Skeletal muscle cell (primary cell): ENCODE measurements at places on chromosomes 3 and 15.

DNA sequence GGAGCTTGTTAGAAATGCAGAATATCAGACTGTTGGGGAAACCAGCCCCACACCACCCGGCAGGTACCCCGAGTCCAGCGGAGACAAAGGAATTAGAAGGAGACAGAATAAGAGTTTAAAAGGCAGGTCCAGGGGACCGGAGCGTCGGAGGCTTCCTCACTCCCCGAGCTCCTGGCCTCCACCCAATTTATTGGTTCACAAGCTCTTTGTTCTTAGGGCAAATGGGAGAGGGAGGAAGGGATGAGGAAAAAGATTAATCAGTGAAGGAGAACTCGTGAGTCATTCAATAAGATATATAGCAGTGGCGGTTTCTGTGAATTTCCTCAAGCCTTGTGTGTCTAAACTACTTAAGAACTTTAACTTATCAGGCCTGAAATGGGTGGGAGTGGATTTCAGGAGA is 32.1 kb upstream of the WDR72 start:
- no peak for DNase-seq

DNA sequence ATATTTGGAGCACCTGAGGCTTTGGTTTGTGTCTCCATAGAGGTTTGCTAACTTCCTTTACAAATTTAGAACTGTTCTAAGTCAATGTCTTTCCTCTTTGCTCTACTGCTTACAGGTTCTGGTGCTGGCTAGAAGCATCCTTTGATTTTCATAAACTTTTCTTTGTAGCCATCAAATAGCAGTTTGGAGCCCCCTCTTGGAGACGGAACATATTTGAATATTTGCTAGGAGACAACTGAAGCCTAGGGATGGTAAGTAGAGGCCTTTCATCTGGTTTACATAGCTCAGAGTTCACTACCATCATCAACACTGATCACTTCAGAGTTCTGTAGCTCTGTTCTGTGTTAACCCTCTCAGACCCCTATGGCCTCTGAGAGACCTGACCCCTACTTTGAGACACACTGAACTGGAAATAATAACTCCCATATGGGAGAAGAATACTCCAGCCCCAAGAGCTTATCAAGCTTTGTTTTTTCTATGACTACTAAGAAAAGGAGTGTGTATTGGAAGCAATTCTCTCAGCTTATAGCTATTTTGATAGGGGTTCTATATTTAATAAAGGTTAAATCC is 420.4 kb downstream of the EPHA3 start:
- no peak for DNase-seq

DNA sequence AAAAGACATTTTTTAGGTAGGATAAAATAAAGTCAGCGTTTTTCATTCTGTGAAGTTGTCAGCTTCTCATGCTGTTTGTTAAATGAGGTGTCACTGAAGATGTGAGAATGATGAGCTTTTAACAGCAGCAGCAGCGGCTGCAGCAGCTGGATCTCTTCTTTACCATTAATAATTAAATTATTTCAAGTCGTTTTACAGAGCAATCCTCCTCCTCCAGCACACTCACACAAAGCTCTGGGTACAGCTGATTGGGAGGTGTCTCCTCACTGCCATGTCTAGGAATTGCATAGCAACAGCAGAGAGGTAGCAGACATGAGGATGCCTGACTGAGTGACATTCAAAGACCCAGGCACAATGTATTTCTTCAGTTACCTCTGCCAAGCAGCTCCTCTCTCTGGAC is 46.7 kb upstream of the PLAAT1 start:
- DNase-seq, result no peak

DNA sequence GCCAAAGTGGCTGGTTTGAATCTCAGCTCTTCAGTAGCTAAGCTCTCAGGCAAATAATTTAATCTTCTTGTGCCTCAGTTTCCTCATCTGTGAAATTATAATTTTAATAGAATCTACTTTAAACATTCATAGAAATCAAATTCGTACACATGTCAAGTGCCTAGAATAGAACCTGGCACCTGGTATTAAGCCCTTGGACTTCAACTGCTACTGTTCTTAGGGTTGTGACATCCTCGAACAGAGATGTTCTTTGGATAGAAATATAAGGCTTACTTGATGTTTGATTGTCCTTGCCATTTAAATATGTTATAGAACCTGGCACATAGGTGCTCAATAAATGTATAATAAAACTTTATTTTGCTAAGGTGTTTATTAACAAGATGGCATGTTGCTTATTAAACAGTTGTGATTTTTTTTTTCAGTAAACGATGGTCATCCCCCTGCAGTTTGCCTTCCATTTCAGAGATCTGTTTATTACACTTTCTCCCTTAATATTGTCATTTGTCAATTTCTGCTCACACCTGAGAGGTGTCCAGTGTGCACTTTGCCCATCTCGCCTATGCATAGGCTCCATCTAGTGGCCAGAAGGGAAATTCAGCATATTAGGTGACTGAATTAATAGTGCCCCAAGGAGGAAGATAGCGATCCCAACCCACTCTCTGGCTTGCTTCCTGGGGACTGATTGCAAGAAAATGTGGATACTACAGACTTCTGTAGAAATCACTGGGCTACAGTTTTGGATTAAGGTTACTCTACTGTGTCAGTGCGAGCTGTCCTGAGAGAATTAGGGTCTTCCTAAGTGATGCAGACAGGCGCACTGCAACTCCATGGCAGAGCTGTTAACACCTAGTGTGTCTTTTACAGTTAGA is 10.7 kb downstream of the IGF1R start:
- DNase-seq, result no peak

GRCh38 chr15:57503051-57503702 is 88.5 kb upstream of the MYZAP start:
- no peak for DNase-seq

GRCh38 chr3:172263781-172264486 is 184.3 kb downstream of the GHSR start:
- DNase-seq, result no peak

- no peak for DNase-seq
Measured at GRCh38 chr3:50392101-50392715, 32.9 kb upstream of the TMEM115 start.

DNA sequence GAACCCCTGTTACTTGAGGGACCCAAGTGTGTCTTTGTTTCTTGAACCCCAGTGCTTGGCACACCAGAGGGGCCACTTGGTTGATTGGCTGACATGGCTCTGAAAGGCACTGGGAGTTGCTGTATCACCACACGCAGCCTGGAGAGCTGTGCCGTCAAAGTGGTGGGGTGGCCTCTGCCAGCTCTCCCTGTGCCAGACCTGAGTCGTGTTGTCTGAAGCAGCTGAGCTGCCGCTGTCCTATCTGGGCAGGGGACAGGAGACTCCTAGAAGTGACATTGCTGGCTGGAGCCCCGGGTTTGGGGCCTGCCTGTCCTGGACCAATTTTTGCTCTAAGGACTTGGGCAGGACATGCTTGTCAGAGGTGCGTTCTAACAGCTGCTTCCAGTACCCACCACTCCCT is 5.5 kb upstream of the SNX22 start:
- no peak for DNase-seq

- DNase-seq, result no peak
Measured at GRCh38 chr15:62740141-62741004, 302.2 kb upstream of the TPM1 start.

GRCh38 chr3:136135039-136135802 is 60.9 kb downstream of the MSL2 start:
- DNase-seq, result no peak
